ENCODE measurements at places on chromosomes 2 and 18.

- no peak for DNase-seq
Observed at GRCh38 chr2:217054791-217055190, 194.9 kb upstream of the TNP1 start.

DNA sequence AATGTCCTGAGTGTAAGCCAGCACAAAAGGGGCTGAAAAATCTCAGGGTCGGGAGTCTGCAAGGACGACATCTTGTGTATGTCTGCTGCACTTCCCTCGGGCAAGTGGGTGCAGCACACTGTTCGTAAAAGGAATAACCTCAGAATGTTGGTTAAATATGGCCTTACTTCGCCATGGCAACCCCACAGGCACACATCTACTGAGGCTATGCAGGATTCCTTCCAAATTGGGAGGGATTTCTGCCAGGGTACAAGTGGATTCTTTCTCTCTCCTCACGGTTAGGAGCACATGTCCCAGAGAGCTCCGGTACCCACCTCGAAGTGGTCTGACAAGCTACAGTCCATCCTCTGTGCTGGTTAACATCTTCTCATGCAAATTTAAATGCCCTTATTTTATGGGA lies 277.7 kb upstream of the PXDN start:
- DNase-seq, result no peak

- DNase-seq, result no peak
Observed at GRCh38 chr2:88024509-88024908, 8.2 kb upstream of the RNU2-63P start.

- no peak for DNase-seq
Observed at GRCh38 chr2:148430101-148430500, 214.4 kb upstream of the EPC2 start.

DNA sequence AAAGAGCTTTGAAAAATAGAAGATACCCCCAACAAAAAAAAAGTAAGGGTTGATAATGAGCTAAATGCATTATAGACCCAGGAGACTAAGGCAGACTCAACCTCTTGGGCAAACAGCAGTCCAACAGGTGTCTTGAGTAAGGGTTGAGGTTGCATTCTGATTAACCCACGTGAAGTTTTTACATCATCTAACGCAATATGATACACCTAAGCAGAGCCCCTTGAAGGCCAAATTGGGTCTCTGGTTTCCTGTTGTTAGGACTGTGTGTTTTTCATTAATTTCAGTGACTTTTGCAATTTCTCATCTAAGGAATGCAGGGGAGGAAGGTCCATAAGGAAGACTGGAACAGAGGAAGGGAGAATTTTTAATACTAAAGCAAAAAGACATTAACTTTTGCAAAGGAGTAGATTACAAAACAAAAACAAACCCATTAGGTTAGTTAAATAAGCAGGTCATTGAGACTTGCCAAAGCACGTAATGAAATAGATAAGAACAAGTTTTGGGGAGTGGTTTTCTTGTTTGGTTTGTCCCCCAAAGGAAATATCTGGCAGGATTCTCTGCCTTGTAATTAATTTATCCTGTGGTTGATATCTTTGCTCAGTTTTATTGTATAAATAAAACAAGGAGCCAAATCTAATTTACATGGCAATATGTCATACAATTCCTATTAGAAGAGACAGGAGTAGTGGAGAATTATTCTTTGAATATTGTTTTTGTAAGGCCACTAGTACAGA lies 244.3 kb downstream of the ETAA1 start:
- no peak for DNase-seq

- DNase-seq, result peak; percentile 81
Observed at GRCh38 chr2:54456612-54457322, 640 bp downstream of the SPTBN1 start.

DNA sequence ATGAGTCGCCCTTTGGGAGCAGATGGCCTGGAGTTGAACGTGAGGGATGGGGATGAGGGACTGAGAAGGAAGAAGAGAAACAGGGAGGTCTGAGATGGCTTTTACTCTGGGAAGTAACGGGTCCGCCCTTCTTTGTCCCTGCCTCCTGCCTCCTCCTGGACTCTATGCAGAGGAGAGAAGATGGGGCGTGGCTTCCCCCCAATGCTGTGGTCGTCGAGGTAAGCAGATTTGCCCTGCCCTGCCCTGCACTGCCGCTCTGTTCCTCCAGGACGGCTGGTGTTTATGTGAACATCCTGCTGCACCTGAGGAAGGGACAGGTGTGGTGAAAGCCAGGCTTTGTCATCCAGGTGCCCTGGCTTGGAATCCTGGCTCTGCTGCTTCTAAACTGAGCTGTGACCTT lies 13.5 kb upstream of the NTSR2 start:
- no peak for DNase-seq

DNA sequence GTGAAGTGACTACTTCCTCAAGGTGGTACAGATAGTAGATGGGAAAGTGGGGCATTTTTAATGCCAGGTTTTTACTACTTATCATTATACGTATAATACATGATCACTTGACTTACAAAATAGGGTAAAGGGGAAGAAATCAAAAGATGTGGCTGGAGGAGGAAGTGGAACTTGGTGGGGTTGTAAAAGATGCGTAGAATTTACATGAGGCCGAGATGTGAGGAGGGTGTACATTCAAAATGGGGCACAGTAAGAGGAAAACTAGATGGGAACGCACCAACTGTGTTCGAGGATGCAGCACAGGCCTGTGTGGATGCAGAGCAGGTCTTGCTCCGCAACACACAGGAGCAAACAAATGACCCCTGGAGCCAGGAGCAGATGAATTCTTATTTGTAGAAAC lies 403.3 kb downstream of the TXNL1 start:
- DNase-seq, result no peak

- DNase-seq, result no peak
Observed at GRCh38 chr2:60925994-60926740, 44.8 kb downstream of the REL start.

DNA sequence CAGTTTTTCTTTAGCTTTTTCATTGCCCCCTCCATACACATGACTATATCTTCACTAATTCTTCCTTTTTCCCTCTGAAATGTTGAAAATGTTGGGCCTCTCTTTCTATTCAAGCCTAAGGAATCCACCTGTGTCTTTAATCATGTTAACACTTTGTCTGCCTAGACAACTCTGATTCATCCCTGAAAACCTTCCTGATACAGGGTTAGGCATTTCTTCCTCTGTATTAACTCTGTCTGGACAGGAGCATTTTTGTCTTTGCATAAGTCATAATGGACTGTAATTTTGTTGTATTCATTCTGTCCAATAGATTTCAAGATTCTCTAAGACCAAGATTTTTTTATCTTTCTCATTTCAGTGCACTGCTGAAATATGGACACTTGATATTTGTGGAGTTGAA lies 297.3 kb downstream of the IKZF2 start:
- no peak for DNase-seq

- DNase-seq, result peak; percentile 15
Observed at GRCh38 chr2:128490881-128491691, 172.4 kb upstream of the HS6ST1 start.

GRCh38 chr2:112096098-112096497 lies 41.0 kb downstream of the TMEM87B start:
- DNase-seq, result no peak

GRCh38 chr2:33069894-33070651 lies 123.3 kb downstream of the LTBP1 start:
- DNase-seq, result no peak

GRCh38 chr2:13770279-13770678 lies 862.2 kb upstream of the LRATD1 start:
- DNase-seq, result no peak

DNA sequence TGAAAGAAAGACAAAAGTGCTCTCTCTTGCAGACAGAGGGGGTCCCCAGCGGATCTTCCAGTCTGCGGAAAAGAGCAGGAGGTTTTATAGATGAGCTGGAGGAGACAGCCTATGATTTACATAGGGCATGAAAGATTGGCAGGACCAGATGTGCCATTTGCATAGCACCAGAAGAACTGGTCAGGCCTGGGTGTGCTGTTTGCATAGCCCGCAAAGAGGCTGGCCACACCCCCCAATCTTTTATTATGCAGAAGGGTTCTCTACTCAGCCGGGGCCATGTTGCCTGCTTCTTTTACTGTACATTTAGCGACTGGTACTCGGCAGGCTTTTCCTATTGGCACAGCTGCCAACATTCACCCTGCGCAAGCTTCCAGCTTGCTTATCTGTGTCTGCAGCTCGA lies 317.6 kb downstream of the GALR1 start:
- no peak for DNase-seq

GRCh38 chr2:60553495-60554073 lies at the start of gene BCL11A:
Gene BCL11A, minus strand, starts transcription at chr2:60553654. Its CDS starts 384 bp downstream, at chr2:60553270.
- DNase-seq, result peak; percentile 81

GRCh38 chr2:11498543-11499034 lies 32.6 kb upstream of the E2F6 start:
- DNase-seq, result peak; percentile 69

DNA sequence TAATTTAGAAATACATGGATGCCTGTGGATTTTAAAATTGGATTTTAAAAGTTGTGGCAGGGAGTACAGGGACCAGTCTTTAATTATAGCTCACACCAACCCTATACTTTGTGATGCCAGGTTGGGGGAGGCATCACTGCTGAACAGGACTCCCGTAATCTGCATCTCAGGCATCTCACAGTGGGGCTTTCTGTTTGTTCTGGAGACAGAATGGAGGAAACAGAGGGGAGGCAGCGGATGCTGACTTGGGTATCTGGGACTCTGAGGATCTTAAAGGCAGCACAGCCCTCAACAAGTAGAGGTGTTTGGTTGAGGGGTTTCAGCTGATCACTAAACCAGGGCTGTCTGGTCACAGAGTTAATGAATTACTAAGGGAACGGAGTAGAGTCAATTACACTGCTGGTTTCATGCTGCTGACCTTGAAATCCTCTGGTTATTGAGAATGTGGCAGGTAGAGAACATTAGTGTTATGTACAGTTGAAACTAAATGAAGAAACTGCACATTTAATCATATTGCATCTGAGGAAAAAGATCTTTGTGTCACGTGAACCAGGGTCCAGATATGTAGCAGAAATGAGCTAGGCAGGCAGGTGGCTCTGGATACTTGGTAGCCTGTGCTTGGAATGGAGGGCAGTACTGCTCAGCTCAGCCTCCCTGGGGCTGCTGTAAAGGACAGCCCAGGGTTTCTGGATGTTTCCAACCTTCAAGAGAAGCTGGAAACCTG lies 40.3 kb downstream of the FHOD3 start:
- no peak for DNase-seq

Measured in left forelimb (tissue), 1 donor.